ENCODE measurements at places on chromosomes 12 and 14. TPM values are rescaled to one million over a fixed set of nuclear protein-coding genes. Genes with fewer than 3 reads are reported as not detected.

Gene PTGDR
- total RNA-seq, result 0.49 TPM

Gene TSHR
- not detected for total RNA-seq

Gene KRT75
- total RNA-seq, result not detected

Gene RPAP3
- 21.7 TPM for total RNA-seq

Gene DIO2
- total RNA-seq, result 7.8 TPM

Gene LBHD2
- total RNA-seq, result not detected

Gene FUT8
- 10.8 TPM for total RNA-seq

Gene PLEK2
- 0.90 TPM for total RNA-seq

Gene ACSM4
- not detected for total RNA-seq

Gene SERPINA6
- total RNA-seq, result not detected

All from heart left ventricle (tissue), 16 donors.